ENCODE measurements at places on chromosomes 11 and 22.

DNA sequence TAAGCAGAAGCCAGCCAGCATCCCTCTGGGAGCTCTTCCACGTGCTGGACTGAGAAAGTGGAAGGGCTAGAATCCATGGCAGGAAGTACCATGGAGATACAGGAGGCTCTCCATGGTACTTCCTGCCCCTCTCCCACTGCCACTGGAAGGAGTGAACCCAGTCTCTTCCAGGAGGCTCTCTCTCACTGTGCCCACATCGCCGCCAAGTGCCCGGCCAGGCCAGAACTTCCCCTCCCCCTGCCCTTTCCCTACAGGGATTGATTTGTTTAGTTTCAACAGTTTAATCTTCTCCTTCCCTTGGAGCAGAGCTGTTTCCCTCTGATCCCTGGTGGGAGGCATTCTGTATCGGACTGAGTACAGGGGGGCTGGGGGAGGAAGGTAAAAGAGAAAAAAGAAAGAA is 133.6 kb downstream of the DSCAML1 start:
- DNase-seq, result no peak

DNA sequence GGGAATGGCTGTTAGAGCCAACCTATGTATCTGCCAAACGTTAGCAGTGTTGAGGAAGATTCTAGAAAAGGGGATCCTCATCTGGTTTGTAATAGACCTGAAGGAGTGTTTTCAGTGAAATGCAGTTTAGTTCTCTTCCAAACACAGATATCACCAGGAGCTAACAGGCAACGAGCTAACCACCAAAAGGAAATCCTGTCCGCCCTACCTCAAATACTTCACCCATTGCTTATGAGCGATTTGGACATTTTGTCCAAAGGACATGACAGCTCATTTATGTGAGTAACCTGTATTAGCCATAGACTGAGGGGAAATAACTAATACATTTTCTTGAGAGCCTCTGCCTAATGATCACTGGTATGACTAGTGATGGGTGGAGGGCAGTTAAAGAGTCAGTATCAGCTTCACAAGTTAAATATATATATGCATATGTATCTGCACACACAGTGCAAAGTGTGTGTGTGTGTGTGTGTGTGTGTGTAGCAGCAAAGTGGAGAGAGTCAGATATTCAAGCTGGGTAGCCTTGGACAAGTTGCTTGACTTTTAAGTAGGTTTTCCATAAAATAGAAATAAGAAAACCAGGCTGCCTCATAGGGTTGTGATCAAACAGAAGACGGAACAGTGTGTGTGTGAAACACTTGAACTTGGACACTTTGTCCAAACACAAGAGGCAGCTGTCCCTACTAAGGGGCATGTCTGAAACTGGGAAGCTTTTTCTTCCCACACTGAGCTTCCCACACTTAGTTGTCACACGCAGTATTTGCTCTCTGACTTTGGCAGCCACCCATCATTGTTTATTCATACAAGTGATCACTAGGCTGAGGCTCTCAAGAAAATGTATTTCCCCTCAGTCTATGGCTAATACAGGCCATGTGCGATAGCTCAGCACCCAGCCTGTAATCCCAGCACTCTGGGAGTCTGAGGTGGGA is 940 bp upstream of the C11orf91 start:
- no peak for DNase-seq

DNA sequence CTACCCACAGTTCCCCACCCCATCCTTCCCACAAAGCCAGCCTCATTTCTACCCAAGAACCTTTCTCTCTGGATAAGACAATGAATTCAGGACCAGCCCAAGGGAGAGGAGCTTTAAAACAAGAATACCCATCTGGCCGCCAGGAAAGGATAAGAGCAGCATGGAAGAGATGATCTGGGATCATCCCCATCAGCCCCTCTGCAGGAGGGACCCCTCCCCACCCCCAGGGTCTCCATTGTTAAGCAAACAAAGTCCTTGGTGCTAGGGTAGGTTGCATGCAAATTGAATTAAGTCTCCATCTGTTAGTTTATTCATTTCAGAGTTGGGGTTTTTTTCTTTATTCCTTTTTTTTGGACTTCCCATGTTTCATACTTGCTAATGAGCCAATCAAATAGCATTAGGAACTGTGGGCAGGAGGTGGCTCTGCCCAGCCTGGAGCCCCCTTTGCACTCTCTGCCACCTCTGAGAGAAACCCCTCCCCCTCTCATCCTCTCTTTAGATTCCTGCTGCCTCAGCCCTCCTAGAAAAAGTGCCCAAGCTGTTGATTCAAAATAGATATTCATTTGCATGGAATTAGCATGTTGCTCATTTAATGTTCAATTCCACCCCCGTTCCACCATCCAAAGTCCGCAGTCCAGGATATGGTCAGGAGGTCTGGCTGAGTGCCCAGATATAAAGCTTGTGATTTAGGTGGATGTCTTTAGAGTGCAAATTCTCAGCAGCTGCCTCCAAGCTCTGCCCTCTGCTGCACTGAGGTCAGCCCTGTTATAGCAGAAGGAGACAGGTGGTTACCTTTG is 138.5 kb upstream of the NCAM1 start:
- no peak for DNase-seq

GRCh38 chr22:41127451-41127850 is 35.1 kb downstream of the EP300 start:
- DNase-seq, result no peak

DNA sequence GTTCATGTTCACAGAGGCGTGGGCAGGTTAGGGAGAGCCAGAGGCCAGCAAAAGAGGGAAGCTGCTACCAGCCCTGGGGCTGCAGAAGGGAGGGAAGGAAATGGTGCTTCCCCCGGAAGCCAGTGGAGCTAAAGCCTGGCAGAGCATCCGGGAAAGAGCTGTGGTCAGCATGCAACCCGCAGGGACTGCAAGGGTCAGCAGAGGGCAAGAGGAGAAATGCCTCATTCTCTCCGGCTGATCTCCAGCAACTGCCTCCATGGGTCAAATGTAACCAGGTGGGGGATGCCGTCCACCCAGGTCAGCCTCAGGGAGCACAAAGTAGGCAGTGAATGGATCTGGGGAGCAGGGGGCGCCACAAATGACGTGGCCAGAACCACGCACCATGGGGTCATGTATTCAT is 36.9 kb upstream of the PRR5 start:
- DNase-seq, result no peak

- DNase-seq, result no peak
These were observed 56.8 kb downstream of the CD6 start for GRCh38 chr11:61028135-61028729.

GRCh38 chr11:134412203-134413042 is at the start of gene B3GAT1:
TSS of gene B3GAT1 (minus strand) at chr11:134412242. CDS start at chr11:134387659, 24,583 bp downstream.
- DNase-seq, result peak; percentile 68

DNA sequence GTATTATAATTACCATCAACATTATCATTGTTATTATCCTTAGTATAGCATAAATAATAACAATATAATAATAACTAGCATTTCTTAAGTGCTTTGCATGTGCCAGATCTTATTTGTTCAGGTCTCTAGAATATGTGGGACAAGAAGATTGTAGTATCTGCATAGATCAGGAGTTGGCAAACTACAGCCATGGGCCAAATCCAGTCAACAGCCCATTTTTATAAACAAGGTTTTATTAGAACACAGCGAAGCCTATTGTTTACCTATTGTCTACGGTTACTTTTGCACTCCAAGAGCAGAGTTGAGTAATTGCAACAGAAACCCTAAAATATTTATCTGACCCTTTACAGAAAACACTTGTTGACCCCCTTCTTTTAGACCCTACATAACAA is 81.4 kb downstream of the SLC1A2 start:
- DNase-seq, result no peak

DNA sequence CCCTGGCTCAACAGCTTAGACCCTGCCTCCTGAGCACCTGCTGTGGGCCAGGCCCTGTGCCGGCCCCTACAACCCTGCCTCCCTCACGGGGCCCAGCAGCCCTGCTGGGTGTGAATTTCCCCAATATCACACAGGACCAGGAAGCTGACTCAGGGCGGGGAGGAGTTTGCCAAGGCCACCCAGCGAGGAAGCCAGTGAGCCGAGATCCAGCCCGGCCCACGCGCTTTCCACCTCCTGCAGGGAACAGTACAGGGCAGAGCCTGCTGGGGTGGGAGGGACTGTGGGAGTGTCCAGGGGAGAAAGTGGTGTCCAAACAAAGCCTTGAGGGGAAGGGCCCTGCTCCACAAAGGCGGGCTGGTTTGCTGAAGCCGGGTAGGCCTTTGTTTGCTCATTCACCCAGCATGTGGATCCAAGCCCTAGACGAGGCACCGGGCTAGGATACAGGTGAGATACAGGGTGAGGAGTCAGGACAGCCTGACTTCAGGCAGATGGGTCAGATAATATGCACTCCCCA is 26.8 kb downstream of the RPL3 start:
- DNase-seq, result no peak

DNA sequence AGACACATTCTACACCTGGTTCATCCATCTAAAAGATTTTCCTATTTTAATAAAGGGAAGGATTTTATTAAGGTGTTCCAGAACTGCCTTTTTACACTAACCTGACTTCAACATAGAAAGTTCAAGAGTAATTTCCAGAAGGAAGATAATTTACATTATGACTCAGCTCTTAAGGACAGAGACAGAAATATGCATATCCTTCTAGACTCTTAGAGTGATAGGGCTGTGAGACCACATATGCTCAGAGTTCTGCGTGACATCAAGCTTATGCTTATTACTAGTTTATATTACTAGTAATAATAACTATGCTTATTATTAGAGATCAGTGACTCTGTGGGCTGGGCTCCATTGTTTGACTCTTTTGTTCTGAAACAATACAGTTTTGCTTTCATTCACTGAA is 4.6 kb downstream of the PDGFD start:
- no peak for DNase-seq

GRCh38 chr11:6530848-6531247 is 33.8 kb downstream of the DNHD1 start:
- no peak for DNase-seq

GRCh38 chr22:47084226-47084625 is 321.8 kb downstream of the TBC1D22A start:
- DNase-seq, result no peak

DNA sequence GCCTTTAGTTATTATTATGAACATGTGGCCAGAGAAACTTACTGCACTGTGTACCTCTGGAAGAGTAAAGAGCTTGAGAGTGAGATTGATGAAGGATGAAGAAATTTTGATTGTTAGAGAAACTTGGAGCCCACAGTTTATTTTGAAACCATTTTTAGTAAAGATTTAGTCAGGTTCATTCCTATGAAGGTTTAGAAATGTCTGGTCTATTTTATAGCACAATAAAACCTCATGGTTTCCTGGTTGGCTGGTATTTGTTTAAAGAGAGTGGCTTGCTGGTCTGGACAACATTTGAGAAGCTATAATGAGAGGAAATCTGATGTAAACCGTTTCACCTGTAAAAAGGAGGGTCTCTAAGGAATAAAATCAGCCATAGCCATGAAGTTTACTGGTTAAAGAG is 8.8 kb upstream of the PDE3B start:
- no peak for DNase-seq

GRCh38 chr11:12150831-12151382 is 40.5 kb downstream of the MICAL2 start:
- DNase-seq, result peak; percentile 73

DNA sequence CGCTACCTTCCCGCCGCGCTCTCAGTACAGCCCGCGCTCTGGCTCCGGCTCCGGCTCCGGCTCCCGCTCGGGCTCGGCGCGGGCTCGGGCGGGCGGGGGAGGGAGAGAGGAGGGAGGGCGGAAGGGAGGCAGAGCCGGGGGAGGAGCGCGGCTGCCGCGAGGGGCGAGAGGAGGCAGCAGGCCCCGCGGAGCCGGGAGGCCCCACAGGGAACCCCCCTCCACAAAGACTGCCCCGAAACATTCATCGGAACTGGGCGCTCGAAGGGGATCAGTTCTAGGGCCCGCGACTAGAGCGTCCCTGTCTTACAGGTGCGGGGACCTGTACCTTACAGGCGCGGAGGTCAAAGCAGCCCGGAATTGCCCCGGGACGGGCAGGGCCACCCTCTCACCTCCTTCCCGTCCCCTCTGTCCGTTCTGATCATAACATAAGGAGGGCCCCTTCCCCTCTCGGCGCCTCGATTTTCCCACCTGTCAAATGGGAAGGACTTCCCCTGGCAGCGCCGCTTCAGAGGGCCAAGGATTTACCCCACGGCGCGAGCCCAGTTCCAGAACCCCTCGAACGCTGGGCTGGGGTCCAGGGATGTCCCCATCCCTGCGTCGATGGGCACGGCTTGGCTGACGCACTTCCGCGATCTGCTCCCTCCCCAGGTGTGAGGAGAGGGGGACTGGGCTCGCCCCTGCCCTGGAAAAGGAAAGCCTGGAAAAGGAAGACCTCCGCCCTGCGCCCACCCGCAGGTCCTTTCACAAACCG is at the start of gene SHISA8:
Gene SHISA8 (minus strand): TSS at position 40 of the 751 bp plus-strand sequence. CDS start 407 bp downstream, outside the sequence.
- DNase-seq, result no peak

- DNase-seq, result peak; percentile 76
These were observed 14.3 kb upstream of the PMM1 start for GRCh38 chr22:41603873-41604332.

- DNase-seq, result no peak
These were observed 21.4 kb downstream of the INSC start for GRCh38 chr11:15136166-15136565.

- peak; percentile 68 for DNase-seq
These were observed 74.6 kb upstream of the TEAD1 start for GRCh38 chr11:12599408-12600143.

DNA sequence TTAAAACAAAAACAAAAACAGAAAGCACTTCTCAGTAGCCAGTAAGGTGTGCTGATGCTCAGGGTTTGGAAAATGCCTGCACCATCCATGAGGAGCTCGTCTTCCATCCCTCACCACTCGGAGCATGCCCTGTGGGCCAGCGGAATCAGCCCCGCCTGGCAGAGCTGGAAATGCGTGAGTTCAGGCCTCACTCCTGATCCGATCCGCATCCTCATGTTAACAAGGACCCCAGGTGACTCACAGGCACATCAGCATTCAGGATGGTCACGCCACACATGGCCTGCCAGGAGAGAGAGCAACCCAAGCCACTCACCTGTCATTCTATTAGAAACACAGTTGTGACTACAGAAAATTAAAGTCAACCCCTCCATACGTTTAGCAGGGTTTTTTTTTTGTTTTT is 188.5 kb downstream of the MPPED1 start:
- DNase-seq, result no peak

GRCh38 chr11:69321877-69322361 is 28.0 kb downstream of the MYEOV start:
- no peak for DNase-seq

GRCh38 chr11:34643311-34643710 is 22.4 kb downstream of the EHF start:
- no peak for DNase-seq

- DNase-seq, result no peak
These were observed 5.1 kb upstream of the COMT start for GRCh38 chr22:19936513-19936912.

All from stimulated activated effector memory CD8-positive, alpha-beta T cell treated with anti-CD3 and anti-CD28 coated beads, Interleukin-12 subunit alpha, Interleukin-12 subunit beta, amount 100 ng/mL, for 72 hours (primary cell).